ENCODE measurements at places on chromosomes 5 and 9.

- no peak for DNase-seq
Measured at GRCh38 chr5:1640421-1640881, 116.7 kb upstream of the LPCAT1 start.

- no peak for DNase-seq
Measured at GRCh38 chr9:130160862-130161470, 11.2 kb upstream of the NCS1 start.

- DNase-seq, result peak; percentile 40
Measured at GRCh38 chr5:34608859-34609648, 47.1 kb upstream of the RAI14 start.

GRCh38 chr9:134522976-134523375 is 118.6 kb upstream of the COL5A1 start:
- DNase-seq, result no peak

- no peak for DNase-seq
Measured at GRCh38 chr9:69898714-69899209, 78.1 kb downstream of the CFAP95 start.

- DNase-seq, result no peak
Measured at GRCh38 chr5:75614176-75614575, 2.9 kb downstream of the ANKDD1B start.

- DNase-seq, result no peak
Measured at GRCh38 chr9:129794549-129794948, 8.4 kb upstream of the TOR1B start.

GRCh38 chr9:91028166-91028827 is 226.7 kb downstream of the SYK start:
- no peak for DNase-seq

GRCh38 chr5:145681216-145681615 is 153.9 kb downstream of the PRELID2 start:
- no peak for DNase-seq

GRCh38 chr5:153543288-153543687 is 52.8 kb downstream of the GRIA1 start:
- DNase-seq, result no peak

- no peak for DNase-seq
Measured at GRCh38 chr5:127930311-127930710, 153.3 kb upstream of the SLC12A2 start.

- DNase-seq, result no peak
Measured at GRCh38 chr9:131851414-131851813, 111.5 kb upstream of the RAPGEF1 start.

DNA sequence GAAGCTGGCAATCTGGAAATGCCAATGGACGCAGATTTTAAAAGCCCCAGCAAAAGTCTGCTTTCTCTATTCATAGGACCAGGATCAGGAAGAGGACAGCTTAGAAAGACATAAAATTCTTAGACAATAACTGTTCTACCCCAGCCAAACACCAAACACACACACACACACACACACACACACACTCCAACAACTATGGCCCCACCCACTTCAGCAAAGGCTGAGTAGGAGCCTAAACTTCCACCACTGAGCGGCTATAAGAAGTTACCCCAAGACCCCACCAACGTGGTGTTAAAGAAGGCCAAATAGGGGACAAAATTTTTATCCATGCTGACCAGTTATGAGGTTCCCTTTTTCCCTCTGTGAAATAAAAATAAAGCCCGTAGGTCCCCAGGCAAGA is 32.9 kb downstream of the ZMAT2 start:
- no peak for DNase-seq

GRCh38 chr5:13913962-13914361 is 30.5 kb downstream of the DNAH5 start:
- DNase-seq, result no peak

- no peak for DNase-seq
Measured at GRCh38 chr9:72680593-72681282, 159.3 kb downstream of the TMC1 start.

GRCh38 chr9:79663878-79664277 is 92.1 kb downstream of the TLE4 start:
- DNase-seq, result peak; percentile 92

- DNase-seq, result no peak
Measured at GRCh38 chr9:120078112-120078511, 501.9 kb downstream of the CDK5RAP2 start.

GRCh38 chr5:16952968-16953671 is 17.0 kb upstream of the MYO10 start:
- no peak for DNase-seq

- DNase-seq, result no peak
Measured at GRCh38 chr5:109996246-109996645, 306.5 kb downstream of the MAN2A1 start.

GRCh38 chr9:136496181-136496580 is 13.3 kb upstream of the SEC16A start:
- DNase-seq, result no peak

GRCh38 chr5:89308606-89309040 is 425.6 kb upstream of the MEF2C start:
- no peak for DNase-seq

GRCh38 chr5:56988490-56988889 is 36.6 kb upstream of the MIER3 start:
- DNase-seq, result no peak

DNA sequence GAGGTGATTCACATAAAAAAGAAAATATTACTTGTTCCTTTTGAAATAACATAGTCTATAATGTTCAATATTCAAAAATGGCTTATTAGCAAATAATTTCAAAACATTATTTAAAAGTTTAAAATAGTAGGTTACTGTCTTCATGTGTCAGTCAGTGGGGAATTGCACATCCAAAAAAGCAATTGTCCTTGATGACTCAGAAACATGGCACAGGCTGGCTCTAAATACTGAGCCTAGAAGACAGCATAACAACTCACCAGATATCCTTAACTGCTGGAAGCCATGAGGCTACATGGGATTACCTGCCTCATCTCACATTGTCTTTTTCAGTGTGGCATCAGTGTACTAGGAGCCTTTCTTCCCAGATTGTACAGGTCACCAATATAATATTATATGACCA is 439.5 kb upstream of the RGMB start:
- DNase-seq, result no peak

GRCh38 chr5:118894709-118895108 is 93.6 kb downstream of the DTWD2 start:
- DNase-seq, result no peak

DNA sequence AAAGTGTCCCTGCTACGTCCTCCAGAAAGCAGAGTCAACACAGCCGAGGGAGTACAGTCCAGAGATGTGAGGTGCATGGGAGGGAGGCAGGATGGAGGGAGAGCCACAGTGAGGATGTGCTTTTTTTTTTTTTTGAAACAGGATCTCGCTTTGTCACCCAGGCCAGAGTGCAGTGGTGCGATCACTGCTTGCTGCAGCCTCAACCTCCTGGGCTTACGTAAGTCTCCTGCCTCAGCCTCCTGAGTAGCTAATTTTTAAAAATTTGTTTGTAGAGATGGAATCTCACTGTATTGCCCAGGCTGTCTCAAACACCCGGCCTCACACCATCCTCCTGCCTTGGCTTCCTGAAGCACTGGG is 33.2 kb upstream of the ALDH1B1 start:
- no peak for DNase-seq

DNA sequence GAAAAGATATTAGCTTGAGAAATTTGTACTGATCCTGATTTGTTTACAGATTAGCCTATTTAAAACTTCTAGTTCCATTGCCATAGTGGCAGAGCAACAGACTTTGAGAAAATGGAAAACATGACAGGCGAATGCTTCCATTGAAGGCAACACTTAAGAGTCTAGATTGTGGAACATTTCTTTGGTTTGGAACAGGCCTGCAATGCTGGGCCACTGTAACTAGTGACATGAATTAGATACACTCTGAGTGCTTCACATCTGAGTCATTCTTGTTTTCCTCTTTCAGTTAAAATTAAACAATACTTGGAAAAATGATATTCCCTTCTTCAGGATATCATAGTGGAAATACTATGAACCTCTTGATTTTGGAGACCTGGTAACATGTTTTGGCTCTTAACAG is 453.6 kb upstream of the TUSC1 start:
- DNase-seq, result no peak

DNA sequence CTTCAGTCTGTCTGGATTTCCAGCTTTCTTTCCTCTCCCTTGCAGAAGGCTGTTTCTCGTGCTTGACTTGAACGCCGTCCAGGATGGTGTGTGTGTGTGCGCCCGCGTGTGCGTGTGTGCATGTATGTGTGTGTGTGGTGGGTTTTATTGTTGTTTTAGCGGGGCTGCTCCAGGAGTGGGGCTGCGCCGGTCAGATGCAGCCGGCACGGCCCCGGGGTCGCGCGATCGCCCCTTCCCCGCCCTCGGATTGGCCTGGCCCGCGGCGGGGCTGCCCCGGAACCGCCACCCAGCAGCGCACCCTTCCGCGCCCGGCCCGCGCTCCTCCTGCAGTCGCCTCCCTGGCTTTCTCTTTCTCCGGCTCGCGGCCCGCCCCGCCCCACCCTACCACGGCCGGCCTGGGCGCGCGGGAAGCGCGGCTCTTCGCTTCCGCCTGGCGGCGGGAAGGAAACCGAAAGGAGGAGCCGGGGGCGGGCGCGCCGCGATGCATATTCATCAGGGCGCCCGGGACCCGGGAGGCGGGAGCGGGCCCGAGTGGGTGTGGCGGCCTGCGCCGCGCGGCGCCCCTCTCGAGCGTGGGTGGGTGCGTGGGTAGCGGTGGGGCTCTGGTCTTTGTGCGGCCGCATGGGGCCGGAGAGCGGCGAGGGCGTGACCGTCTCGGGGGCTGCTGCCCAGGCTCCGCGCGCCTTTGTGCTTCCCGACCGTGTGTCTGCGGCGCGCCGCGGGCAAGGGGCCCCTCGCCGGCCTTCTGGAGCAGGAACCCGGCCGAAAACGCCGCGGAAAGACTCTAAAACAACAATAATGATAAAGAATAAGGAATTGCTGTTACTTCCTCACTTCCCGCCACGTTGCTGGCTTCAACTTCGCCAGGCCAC is 8.5 kb upstream of the NFIB start:
- DNase-seq, result peak; percentile 60

GRCh38 chr5:179185941-179186411 is 125.8 kb downstream of the ZNF354C start:
- no peak for DNase-seq

DNA sequence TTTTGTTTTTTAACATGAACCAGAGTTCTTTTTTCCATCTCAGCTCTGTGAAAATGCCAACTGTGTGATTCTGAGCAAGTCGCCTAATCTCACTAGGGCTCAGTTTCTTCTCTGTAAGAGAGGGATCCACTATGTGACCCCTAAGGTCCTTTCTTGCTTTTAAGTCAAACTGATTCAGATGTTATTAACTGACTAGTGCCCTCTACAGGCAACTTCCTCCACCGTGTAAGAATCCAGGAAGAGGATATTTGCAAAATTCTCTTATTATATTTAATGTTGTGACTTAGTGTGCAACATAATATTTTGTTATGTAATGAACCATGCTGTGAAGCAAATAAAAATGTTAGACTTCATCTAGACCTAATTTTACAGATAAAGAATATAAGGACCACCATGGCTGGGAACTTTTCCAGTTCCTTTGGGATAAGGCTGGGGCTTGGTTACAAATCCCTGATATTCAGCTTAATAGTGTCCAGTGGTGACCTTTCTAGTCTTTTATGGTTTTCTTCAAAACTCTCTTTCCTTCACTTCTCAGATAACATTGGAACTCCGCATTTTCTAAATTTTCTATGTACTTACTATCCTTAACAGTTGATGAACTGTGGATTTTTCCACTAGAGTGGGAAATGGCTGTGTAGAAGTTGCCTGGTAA is 244.7 kb downstream of the PIK3R1 start:
- DNase-seq, result peak; percentile 23

DNA sequence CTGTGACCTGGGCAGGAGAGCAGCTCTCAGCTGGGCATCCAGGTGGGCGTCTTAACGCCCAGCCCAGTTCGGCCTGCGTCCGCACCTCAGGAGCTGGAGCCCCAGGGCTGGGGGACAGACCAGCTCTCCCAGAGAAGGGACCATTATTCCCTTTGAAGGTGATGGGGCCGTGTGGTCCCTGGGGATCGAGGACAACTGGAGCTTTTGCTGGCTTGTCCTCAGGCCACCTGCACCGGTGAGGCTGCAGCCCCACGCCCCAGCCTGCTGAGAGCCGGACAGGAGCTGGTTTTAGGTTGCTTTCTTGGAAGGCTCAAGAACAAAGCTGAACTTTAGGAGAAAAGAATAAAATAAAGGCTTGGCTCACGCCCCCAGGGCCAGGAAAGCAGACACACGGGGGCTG is 40.9 kb downstream of the NACC2 start:
- DNase-seq, result no peak

- no peak for DNase-seq
Measured at GRCh38 chr9:36820392-36820861, 213.6 kb downstream of the PAX5 start.

- no peak for DNase-seq
Measured at GRCh38 chr9:87518702-87519335, 21.2 kb downstream of the DAPK1 start.

DNA sequence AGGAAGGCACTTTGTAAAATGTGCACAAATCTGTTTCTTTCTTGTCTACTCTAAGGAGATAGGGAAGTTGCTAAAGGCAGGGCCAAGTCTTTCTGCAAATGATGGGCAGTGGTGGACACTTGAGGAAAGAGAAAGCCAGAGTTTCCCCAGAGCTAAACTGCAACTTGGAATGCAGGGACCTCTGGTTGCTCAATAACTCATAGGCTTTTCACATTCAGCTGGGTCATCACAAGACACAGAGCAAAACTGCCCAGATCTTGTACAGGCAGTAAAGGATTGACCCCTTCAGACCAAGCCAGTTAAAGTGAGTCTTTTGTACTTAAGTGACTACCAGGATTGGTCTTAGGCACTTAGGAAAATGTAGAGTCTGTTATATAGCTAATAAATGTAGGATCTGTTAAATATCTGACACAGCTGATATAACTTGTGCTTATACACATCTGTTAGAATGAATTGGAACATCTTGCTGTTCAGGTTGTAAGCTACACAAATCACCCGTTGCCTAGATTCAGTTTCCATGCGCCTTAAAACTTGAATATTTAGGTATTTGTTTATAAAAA is 13.5 kb upstream of the AGXT2 start:
- DNase-seq, result no peak

GRCh38 chr9:33137781-33138264 is 29.3 kb downstream of the B4GALT1 start:
- DNase-seq, result no peak

GRCh38 chr9:3862561-3862960 is 336.8 kb upstream of the RFX3 start:
- no peak for DNase-seq

DNA sequence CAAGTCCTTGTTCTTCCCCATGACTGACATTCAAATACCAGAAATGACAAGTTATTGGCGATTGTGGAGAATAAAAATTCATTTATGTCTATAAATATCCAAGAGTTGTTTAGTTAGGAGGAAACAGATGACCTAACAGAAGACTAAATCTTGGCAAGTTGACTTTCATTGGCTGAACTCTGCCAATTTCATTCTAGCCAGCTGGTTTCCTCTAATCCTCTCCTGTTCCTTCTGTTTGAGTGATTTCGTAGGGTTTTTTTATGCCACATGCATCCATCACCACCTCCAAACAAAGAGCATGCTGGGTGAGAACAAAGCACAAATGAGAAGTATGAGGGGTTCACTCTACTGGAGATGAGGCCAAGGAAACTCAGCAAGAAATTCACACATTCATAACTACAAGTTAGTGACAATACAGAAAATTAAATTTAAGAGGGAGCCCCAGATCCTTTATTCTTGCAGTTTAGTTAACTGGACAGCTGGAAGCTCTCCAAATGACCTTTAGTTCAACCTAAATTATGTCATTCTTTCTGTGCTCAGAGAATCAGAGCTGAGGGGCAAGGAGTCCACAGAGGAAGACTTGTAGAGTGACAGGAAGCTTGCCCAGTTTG is 932.0 kb downstream of the TLE4 start:
- no peak for DNase-seq

GRCh38 chr5:129996896-129997295 is 92.6 kb downstream of the CHSY3 start:
- no peak for DNase-seq

- DNase-seq, result no peak
Measured at GRCh38 chr5:72231991-72232703, 87.9 kb downstream of the MRPS27 start.

Data from HEK293T (cell line).